Stimulated activated CD4-positive, alpha-beta T cell treated with anti-CD3 and anti-CD28 coated beads, TNF-alpha, amount 100 ng/mL, for 1 hour (primary cell): ENCODE measurements at places on chromosomes 5 and 9.

DNA sequence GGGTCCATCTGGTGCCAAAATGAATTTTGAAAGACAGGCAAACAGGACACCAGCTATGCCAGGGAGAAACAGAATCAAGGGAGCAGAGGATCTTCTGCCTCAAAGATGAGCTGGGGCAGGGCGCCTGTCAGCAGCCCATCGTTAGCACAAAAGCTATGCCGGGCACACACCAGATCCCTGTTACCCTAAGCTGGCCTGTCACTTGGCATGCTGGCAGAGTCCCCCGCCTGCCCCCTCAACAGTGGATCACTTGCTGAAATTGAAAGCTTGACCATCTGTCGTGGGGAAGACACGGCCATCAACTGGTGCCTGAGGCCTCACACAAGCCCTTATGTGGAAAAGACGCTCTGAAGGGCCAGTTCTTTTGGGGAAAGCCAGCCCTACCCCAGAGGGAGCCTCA is 256.4 kb downstream of the EBF1 start:
- no peak for DNase-seq

GRCh38 chr9:8428389-8428788 is 628.8 kb upstream of the DMAC1 start:
- DNase-seq = no peak

DNA sequence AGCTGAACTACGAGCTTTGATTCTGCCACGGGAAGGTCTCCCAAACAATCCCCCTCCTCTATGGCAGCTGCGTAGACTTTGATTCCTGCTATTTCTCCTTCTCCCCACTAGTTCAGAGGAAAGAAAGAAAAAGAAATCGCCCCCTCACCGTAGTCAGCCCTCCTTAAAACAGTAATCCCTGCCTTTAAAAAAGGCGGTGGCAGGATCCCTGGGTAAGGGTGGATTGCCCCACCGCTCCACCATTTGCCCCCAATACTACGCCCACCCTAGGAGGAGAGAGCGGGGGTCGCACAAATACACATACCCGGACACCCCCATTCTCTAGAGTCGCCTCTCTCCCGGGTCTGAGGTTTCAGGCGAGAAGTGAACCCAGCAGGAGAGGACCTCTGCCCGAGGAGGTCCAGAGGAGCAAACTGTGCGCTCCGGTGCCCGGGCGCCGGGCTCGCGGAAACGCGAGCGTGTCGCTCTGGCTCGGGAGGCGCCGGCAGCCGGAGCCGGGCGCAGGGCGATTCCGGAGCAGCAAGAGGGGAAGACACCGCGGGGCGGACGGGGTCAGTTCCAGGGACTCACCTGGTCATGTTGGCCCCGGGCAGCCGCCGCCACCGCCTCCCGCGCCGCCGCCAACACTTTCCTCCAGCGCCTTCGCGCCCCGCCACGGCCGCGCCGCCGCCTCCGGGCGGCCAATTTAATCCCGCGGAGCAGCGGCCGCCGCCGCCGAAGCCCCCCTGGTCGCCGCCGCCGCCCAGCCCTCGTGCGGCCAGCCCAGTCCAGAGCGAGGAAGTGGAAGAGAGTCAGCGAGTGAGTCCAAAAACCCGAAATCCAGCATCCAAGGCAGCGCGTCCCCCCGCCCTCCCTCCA is 1057.7 kb upstream of the DMAC1 start:
- no peak for DNase-seq

DNA sequence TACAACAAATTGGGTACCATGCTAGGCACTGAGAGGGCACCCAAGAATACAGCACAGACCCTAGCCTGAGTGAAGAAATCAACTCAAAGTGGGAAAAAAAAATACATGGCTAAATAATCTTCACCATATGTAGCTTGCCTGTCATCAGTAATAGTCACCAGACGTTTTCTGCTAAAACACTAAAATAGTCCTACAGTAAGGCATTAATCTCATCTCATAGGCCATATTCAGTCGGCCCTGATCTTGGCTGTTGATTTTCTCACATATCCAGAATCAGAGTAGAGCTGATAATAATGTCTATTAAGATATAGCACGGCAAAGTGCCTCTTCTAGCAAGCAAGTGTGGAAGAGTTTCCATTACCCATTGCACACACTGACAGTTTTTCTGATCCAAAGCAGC is 322.1 kb upstream of the SLC30A5 start:
- DNase-seq = no peak

GRCh38 chr9:25648116-25648515 is 30.1 kb downstream of the TUSC1 start:
- DNase-seq = no peak

- no peak for DNase-seq
Observed at GRCh38 chr5:131634238-131634637, 791 bp downstream of the RAPGEF6 start.

GRCh38 chr5:96991708-96992107 is 55.8 kb downstream of the LNPEP start:
- DNase-seq = no peak

GRCh38 chr5:149355688-149356087 is 2.2 kb upstream of the PCYOX1L start:
- DNase-seq = no peak

DNA sequence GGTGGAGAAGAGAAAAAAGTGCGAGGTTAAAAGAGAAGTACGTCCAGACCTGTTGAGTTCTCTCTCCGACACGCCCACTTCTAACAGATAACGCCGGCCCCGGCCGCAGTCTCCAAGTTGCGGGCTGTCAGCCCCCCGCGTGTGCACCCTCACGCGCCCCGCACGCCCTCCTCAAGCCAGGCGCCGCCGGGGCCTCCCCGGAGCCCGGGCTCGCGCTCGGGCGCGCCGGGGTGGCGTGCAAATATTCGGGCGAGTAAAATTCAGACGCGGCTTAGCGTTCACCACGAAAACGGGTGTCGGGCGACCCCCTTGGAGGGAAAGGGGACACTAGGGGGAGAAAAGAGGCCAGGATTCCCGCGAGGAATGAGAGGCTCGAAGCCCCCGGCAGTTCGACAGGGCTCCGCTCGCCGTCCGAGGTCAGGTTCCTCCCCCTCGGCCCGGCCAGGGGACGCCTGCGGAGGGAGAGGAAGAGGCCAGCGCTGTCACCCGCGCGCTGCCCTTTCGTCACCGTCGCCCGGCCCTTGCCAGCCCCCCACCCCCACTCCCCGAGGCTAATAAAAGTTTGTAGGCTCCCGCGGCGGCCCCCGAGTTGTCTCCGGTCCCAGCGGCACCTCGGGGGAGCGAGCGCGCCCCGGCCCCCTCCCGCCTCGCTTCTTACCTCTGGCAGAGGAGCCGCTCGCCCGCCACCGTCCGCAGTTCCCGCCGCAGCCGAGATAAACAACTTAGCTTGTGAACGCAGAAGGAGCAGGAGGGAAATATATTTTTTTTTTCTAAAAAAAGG is 743 bp downstream of the NR3C1 start:
- peak; percentile 21 for DNase-seq

DNA sequence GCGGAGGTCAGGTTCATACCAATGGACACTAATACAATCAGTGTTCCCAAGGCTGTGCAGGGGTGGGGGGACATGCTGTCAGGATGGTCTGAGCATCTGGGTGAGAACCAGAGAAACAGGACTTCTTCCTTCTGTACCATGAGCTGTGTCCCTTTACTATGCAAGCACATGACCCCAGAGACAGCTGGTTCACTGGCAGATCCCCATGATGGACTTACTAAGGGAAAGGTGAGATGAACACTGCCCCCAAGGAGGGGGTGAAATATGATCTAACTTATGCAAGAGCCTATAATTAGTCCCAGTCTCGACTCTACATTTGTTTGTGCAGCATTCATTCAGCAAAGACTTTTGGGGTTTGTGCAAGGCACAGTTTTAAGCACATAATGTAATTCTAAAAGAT is 91.4 kb downstream of the LIFR start:
- no peak for DNase-seq

DNA sequence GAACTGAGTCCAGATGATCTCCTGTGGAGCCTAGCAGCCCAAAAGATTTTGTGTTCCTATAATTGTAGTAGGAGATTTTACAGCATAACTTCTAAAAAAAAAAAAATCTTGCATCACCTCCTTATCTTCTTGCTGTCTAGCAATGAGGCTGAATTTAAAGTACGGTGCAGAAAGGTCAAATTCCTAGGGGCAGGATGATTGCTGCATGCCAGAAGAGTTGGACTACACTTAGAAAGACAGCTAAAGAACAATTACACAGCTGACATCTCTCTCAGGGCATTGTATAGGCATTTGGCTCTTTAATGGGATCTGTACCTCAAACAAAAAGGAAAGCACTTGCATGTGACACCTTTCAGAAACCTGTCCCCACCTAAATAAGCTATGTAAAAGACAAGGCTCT is 443.2 kb downstream of the HCN1 start:
- no peak for DNase-seq

- DNase-seq = no peak
Observed at GRCh38 chr9:89594811-89595550, 9.8 kb upstream of the GADD45G start.

- DNase-seq = no peak
Observed at GRCh38 chr5:362189-362588, 40.7 kb downstream of the AHRR start.

DNA sequence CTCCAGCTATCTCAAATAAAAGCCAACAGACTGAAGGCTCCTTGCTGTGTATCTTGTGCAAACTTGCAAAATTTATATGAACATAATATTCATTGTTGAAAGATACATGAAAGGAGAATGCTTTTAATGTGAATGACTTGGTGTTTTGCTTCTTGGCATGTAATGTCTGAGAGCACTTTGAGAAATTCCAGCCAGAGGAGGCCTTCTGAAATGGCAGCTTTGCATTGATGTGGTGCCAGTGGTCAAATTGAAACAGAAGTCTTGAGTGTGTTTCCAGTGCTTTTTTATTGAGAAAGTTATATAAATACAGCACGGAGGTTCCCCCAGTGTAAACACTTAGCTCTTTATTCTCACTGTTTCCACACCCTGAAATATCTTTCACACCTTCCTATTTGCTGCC is 182.1 kb downstream of the ADCY2 start:
- DNase-seq = no peak

GRCh38 chr5:80810425-80810824 is 149.7 kb upstream of the RASGRF2 start:
- DNase-seq = no peak

- DNase-seq = no peak
Observed at GRCh38 chr5:111384220-111384619, 128.1 kb downstream of the STARD4 start.

DNA sequence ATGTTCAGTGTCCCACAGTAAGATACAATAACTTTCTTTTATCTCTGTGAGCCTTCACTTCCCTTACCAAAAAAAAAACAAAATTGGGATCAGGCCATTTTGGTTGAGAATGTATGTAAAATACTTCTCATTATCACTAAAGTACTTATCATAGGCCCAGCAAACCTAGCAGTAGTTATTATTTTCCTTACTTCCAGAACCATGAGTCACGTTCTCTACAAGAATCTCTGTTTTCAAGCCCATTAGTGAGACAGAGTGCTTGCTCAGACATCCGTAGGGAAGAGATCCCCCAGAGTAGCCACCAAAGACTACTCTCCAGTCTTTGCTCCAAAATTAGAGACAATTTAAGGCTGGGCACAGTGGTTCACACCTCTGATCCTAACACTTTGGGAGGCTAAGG is 103.9 kb upstream of the NR5A1 start:
- no peak for DNase-seq

DNA sequence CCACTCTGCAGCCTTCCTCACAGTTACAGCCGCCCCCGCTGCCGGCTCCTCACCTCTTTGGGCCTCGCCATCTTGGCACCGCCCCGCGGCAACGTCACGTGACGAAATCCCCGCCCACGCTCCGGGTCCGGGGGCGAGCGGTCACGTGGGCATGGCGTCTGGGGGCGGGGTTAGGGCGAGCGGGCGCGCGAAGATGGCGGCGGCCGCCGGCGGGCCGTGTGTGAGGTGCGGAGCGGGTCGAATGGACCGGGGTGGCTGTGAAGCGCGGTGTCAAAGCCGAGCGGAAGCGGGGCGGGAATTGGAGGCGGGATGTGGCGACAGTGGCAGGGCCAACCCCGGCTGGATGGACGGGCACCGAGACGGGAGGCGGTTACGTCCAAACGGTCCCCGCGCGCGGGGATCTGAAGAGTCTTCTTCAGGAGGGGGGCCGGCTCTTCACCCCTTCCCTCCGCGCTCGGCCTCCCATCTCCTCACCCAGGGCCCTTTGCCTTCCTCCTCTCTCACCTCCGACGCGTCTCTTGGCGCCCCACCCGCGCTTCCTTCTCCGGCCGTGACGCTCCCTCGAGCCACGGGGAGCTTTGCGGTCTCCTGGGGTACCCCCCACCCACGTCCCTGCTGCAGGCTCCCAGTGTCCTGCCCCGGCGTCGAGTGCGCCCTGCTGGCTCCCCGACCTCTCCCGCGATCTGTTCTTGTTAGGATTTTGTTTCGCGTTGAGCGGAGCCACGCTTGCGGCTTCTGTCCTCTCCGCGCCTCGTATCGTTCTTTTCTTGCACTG is at the start of the genes DOLK and NUP188:
Gene DOLK (minus strand): TSS at position 77 of the 775 bp plus-strand sequence. CDS start 300 bp downstream, outside the sequence.
Gene NUP188 (plus strand): TSS at position 173 of the 775 bp plus-strand sequence. CDS start 21 bp downstream, at position 194.
- peak; percentile 93 for DNase-seq

GRCh38 chr9:135135171-135135928 is 47.9 kb downstream of the OLFM1 start:
- no peak for DNase-seq

DNA sequence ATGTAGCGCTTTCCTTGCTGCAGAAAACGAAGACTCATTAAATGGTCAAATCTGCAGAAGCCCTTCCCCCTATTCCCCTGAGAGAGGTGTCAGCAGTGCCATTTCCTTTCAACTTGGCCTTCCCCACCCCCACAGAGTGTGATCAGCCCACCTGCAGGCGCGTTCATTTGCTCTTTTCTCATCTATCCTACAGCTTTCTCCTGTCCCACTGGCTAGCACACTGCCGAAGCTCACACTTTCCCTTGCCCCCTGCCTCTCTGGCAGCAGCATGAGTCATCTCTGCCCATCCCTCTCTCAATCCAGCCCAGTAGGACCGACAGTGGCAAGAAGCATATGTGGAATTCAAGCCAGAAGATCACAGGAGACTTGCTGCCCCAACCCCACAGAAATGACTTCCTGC is 213.8 kb downstream of the FAM114A2 start:
- no peak for DNase-seq

- no peak for DNase-seq
Observed at GRCh38 chr9:127144670-127145445, 22.4 kb upstream of the ANGPTL2 start.

GRCh38 chr5:115892021-115892420 is 50.3 kb downstream of the AP3S1 start:
- DNase-seq = no peak

DNA sequence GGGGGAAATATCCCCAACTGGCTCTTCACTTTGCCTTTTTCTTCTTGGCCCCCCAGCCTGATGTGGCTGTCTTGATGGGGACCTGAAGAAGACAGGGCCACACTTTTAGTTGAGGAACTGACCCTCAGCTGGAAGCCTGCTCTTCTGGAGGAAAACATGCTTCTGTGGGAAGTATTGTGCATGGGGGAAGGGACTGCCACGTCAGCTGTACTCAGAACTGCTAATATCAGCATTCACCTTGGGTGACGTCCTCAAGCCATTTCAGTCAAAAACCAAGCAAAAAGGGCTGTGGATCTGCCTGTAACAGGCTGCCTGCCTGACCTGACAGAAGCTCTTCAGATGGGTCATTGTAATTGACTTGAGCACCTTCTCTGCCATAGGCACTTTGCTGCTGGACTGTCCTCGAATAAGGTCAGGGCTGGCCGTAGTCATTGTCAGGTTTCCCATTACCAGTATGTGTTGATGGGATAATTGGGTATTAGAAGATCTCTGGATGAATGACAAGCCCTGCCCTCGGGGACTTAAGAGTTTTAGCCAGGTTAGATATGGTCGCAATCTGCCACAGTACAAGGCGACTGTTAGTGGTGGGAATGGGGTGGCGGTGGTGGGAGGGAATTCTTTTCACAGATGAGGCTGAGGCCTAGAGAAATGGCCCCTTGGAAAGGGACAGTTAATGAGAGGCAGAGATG is 10.4 kb downstream of the RAI14 start:
- DNase-seq = no peak

- no peak for DNase-seq
Observed at GRCh38 chr9:12974671-12975070, 199.9 kb downstream of the LURAP1L start.
